Stimulated activated CD8-positive, alpha-beta memory T cell treated with anti-CD3 and anti-CD28 coated beads, Interleukin-7, amount 100 ng/mL, for 1 hour (primary cell): ENCODE measurements at places on chromosomes 7 and 10.

DNA sequence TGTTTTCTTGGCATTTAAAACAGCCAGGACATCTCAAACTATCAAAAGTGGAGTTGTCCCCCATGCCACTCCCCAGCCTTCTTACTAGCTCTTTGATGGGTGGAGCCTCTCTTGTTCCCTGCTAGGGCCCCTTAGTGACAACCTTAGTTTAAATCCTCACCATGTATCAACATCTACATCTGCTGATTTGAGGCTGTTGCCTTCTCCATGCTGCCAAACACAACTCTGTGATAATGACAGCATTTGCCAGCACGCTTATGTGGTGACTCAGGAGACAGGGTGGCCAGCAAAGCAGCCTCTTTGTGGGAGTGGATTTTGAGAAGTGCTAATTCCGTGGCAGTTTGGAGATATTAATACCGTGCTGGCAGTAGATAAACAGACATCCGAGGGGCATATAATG, 145.4 kb downstream of the LRRC4 start:
- no peak for DNase-seq

DNA sequence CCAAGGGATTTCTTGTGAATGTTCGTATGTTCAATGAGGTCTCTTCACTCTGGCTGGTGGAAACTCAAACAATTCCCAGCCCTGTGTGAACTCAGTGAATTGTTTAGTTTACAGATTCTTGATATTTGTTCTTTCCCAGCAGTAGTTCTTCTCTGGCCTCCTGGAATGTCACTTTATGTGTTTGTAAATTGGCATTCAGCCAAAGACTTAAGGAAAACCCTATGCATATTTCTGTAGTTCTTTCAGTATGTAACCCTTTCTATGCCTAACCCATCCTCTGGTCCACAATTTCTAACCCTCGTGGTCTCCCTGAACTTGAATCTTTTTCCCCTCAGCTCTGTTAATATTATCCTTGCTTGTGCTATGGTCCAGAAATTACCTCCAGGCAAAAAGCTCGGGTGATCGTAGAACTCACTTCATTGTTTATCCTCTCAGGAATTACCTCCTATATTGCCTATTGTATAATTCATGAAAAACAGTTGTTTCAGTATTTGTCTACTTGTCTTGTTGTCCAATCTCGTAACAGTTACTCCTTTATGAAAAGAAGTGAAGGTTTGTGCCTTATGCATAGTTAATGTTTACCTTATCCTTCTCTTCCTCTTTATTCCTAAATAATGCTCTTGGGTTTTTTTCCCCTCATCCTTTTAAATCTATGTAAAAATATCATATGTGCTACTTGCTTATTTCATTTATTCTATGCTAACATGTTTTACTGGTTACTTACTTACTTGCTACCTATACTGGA, 23.7 kb upstream of the AGR3 start:
- no peak for DNase-seq

GRCh38 chr7:7330997-7331396, 148.7 kb downstream of the C1GALT1 start:
- DNase-seq = no peak

GRCh38 chr7:51080622-51081269, 235.9 kb downstream of the COBL start:
- DNase-seq = no peak

DNA sequence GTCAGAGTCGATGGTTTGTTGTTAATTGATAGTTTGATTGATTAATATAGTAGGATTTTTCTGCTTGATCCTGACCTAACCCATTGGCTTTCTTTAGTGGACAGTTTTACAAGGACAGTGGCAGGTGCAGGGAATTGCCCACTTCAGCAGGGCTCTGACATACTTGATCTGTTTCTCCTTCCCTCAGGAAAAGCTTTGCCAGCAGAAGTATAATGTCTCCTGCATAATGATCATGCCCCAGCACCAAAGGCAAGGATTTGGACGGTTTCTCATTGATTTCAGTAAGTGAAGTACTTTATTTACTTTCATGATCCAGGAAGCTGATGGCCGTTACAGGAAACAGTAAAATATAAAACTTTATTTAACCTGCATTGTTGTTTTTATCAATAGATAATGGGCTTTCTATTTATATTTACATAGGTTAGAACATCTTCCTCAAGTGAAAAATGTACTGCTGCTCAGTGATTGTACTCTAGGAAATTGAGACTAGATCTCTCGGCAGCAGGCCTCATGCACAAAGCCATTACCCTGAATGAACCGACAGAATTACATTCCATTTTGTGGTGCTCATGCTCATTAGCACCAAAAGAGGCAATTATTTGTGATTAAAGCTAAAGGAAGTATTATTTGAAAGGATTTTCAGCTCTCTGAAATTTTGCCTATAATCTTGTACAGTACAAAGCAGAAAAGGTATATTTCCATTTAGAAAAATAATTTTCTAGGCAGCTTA, 122.5 kb upstream of the SAMD8 start:
- DNase-seq = no peak

GRCh38 chr10:12540341-12540781, 191.0 kb downstream of the CAMK1D start:
- no peak for DNase-seq
